Progenitor cell of endocrine pancreas (in vitro differentiated cells): ENCODE measurements at places on chromosomes 6 and 20.

- no peak for DNase-seq
Measured at GRCh38 chr20:31948008-31948407, 3.8 kb downstream of the PDRG1 start.

GRCh38 chr6:33633462-33634158 lies 12.5 kb downstream of the ITPR3 start:
- no peak for DNase-seq

- no peak for DNase-seq
Measured at GRCh38 chr6:43788301-43788700, 18.3 kb downstream of the VEGFA start.

DNA sequence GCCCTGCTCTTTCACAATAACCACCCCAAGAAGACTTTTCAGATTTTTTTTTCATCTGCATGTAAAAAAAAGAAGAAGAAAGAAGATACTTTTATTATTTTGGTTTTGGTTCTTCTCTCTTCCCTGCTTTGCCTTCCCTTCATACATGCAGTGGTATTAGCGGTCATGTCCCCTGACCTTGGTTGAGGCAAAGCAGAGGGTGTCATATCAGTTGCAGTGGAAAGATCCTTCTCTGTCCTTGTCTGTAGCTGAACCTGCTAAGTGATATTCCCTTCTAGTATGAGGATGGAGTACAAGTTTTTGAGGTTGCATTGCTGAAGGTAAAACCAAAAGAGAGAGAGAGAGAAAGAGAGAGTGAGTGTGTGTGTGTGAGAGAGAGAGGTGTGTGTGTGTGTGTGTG lies 345.7 kb downstream of the UTRN start:
- DNase-seq, result no peak

GRCh38 chr6:155315516-155315871 lies 1.2 kb upstream of the TFB1M start:
- DNase-seq, result no peak

DNA sequence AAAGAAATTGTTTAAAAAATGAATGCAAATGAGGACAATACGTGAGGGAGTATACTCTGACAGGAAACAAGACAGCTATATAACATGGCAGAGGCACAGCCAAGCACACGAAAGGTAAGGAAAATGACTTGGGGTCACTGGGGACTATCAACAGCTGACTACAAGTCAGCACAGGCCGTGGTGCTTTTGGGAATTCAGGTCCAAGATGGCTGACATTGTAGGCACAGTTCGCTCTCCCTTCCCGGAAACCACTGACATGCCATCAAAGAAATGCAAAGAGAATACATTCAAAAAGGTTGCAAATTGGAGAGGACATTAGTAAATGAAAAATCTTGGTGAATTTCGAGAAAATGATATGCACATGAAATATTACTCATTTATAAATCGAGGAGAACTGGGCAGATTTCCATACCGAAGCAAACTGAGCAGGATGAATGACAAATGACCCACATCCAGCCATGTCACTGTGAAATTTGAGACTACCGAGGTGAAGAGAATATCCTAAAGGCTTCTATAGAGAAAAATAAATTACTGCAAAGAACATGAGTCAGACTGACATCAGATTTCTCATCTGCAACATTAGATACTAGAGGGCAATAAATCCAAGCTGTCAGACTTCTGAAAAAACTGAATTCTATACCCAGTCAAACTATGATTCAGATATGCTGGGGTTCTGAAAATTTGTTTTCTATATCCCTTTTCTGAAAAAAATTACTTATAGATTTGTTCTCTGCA lies 391.1 kb downstream of the BTBD9 start:
- DNase-seq, result no peak

- no peak for DNase-seq
Measured at GRCh38 chr6:8881663-8882062, 446.3 kb upstream of the SLC35B3 start.
